Activated naive CD8-positive, alpha-beta T cell treated with anti-CD3 and anti-CD28 coated beads for 36 hours (primary cell): ENCODE measurements at places on chromosomes 4 and X.

GRCh38 chr4:40365766-40366165, 30.6 kb downstream of the CHRNA9 start:
- no peak for DNase-seq

- no peak for DNase-seq
Observed at GRCh38 chrX:140765043-140765784, 55.7 kb downstream of the LINC00632 start.

DNA sequence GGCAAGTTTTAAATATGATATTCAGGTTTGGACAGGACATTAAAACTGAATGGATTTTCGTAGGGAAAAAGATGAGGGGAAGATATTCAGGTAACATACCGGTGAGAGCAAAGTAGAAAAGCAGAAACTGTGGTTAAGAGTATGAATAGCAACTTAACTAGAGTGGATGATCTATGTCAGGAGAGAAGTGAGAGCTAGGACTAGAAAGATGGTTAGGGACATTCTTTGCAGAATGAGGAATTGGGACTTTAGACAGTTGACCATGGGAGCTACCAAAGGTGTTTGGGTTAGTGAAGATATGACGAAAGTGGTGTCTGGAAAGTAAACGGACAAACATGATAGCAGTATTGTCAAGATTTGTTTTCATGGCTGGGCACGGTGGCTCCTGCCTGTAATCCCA, 45.2 kb downstream of the ANXA5 start:
- DNase-seq, result no peak

GRCh38 chr4:21118301-21118700, 418.0 kb downstream of the PACRGL start:
- DNase-seq, result no peak

DNA sequence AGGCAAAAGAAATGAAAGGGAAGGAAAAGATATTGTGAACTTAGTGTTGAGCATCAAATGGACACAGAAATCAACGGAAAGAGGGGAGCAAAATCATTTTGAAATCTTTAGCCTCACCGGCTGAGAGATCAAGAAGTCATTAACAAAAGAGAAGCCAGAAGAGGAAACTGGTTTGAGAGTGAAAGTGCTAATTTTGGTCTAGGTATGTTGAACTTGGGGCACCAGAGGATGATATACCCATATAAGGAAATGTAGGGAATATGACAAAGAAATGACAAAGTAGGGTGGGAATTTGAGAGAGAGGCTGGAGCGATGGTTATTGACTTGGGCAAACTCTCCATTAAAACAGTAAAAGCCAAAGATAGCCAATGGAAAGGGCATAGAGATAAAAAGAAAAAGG, 183.4 kb upstream of the ATOH1 start:
- no peak for DNase-seq

GRCh38 chrX:66030505-66031317, 9.2 kb downstream of the VSIG4 start:
- DNase-seq, result no peak

GRCh38 chr4:62571494-62571893, 1371.4 kb downstream of the ADGRL3 start:
- DNase-seq, result no peak
